Choroid plexus epithelial cell (primary cell): ENCODE measurements at places on chromosomes 2 and 18.

DNA sequence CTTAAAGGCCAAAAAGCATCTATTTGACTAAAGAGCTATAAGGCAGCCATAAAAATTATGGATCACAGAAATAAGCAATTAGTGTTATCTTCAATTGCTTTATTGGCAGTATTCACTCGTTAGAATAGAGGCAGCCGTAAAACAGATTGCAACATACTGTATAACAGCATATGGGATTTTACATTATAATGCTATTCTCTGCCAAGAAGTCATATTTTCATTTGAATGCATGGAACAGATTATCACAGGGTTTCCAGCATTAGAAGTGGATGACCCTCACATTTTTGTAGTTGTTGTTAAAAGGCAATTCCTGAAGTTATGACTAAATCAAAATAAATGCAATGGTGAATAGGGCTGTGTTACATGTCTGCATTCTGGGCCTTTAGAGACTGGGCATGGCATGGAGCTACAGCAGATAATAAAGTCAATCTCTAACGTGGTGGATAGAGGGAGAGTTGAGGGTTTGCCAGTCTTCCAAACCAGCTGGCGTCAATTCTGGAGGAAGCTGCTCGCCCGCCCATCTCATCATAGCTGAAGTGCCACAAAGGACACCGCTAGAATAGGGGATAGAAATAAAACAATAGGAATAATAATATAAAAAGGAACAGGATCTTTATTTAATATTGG, 155.4 kb upstream of the VRK2 start:
- DNase-seq = peak; percentile 9

DNA sequence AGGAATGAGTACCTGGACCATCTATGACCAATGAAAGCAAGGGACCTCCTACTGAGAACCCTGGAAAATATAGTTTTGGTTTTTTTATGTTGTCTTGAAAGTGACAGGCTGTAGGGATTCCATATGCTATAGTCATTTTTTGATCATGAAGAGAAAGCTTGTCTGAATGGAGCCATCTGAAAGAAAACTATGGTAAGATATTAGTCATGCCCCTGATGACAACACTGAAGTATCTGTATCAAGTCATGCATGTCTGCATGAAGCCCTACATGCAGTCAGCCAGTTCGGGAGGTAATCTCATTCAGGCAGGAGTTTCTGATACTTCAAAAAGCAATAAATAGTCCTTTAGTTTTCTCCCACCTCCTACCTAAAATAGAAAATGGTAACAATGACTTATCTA, 1042.0 kb downstream of the DPP10 start:
- DNase-seq = no peak

GRCh38 chr18:24052053-24052452, 37.5 kb downstream of the TTC39C start:
- no peak for DNase-seq

GRCh38 chr2:6648596-6649247, 217.0 kb downstream of the CMPK2 start:
- no peak for DNase-seq

DNA sequence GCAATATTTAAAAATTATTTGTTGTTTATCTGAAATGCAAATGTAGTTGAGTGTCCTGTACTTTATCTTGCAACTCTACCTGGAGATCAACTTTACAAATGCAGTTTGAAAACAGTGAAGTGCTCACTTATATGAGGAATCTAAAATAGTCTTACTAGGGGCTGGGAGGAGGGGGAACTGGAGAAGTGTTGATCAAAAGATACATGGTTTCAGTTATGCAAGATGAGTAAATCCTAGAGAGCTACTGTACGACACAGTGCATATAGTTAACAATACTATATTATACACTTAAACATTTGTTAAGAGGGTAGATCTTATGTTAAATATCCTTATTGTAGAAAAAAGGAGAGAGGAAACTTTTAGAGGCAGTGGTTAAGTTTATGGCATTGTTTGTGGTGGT, 241.9 kb downstream of the BCL11A start:
- no peak for DNase-seq
